Activated naive CD4-positive, alpha-beta T cell (primary cell): ENCODE measurements at places on chromosomes 11 and 22.
A peak's percentile ranks its signal among the peaks of the same experiment; 100 is the strongest.

GRCh38 chr11:89458716-89459115 is 32.5 kb downstream of the NOX4 start:
- DNase-seq = no peak

- DNase-seq = peak; percentile 91
Measured at GRCh38 chr11:2532704-2533586, 88.1 kb downstream of the KCNQ1 start.

GRCh38 chr11:102361086-102362031 is 14.3 kb downstream of the BIRC2 start:
- DNase-seq = no peak

DNA sequence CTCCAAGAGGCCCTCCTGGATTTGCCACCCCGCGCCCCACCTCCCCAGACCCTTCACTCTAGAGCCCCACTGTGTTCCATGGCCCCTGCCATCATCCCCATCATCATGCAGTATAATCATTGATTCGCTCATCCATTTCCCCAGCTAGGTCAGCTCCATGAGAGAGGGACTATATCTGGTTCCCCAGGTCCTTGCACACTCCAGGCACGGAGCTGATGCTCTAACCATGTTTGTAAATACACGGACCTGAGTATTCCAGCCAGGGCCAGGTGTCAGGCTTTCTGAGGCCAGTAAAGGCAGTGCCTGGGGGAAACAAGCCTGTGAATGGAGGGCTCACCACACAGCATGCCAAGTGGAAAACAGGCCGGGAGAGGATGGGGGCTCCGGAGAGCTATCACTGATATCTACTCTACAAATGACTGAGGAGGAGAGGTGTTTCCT is 27.1 kb upstream of the OAF start:
- no peak for DNase-seq

DNA sequence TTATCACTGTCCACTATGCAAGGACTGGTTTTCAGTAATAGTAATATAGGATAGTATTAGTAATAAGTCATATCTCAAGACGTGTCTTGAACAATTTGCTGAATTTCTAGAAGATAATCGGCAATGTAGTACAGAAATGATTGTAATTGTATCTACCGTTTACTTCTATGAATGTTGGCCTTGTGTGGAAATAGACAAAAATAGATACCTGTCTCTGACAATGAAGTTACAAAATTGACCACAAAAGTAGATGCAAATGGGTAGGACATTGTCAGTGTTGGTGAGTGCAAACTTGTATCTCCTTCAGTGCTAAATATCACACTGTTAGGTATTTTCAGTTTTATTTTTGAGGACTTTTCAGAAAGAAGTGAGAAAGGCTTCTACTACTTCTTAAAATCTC is 43.1 kb downstream of the SVIP start:
- no peak for DNase-seq

- DNase-seq = no peak
Measured at GRCh38 chr11:93908689-93909088, 58.3 kb upstream of the VSTM5 start.

DNA sequence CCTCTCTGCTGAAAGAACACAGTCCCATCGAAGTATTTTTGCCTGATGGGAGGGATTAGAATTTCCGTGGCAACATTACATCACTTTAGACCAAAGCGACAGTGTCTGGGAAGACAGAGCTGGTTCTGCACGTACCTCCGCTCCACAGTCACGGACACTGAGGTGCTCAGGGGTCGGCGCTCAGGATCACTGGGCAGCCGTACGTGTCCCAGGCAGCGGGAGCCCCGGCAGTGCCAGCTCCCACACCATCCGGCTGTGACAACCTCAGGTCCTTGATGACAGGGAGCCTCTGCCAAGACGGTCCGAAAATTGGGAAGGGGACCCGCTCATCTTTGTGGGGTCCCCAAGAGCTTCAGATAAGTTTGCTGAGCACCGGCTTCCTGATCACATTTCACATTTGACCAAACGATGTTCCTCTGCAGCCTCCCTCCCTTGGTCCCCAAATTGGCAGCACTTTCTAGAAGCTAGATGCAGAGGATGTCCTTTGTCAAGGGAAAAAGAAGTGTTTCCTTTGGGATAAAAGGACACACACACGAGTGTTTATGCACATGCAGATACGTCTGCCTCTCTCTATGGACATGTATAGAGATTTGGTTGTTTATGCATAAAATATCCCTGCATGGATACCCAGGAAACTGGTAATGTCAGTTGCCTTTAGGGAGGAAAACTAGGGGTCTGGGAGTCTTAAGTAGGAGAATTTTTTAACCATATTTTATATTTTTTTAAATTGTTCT is 61.6 kb upstream of the LINC01488 start:
- no peak for DNase-seq

- DNase-seq = no peak
Measured at GRCh38 chr11:113664069-113664980, 41.8 kb downstream of the TMPRSS5 start.

DNA sequence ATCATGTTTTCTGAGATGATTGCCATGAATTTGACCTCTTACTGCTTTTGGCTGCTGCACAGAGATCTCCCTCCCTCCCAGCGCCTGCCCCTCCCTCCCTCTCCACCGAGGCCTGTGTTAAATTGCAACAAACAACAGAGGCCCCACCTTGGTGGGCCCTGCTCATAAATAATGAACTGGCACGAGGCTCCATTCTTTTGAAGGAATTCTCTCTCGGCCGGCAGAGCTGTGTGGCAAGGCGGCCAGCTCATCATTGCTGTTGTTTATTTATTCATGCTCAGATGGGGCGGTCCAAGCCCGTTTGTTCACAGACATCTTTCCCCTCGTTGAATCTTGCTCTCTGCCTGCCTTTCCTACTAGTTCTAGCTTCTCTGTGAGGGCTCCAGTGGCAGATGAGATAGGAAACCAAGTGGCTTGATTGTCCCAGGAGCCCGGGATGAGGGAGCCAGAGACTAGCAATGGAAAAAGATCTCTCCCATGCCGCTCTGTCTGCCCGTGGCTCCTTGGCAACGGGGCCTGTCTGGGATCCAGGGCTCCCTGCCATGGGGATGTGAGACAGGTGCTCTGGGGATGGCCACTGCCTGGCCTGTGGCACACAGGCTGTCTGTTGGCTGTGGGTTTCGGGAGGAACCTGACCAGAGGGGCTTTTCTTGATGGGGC is 192.6 kb downstream of the DSCAML1 start:
- DNase-seq = no peak

- no peak for DNase-seq
Measured at GRCh38 chr11:42545954-42546353, 765.8 kb upstream of the API5 start.

DNA sequence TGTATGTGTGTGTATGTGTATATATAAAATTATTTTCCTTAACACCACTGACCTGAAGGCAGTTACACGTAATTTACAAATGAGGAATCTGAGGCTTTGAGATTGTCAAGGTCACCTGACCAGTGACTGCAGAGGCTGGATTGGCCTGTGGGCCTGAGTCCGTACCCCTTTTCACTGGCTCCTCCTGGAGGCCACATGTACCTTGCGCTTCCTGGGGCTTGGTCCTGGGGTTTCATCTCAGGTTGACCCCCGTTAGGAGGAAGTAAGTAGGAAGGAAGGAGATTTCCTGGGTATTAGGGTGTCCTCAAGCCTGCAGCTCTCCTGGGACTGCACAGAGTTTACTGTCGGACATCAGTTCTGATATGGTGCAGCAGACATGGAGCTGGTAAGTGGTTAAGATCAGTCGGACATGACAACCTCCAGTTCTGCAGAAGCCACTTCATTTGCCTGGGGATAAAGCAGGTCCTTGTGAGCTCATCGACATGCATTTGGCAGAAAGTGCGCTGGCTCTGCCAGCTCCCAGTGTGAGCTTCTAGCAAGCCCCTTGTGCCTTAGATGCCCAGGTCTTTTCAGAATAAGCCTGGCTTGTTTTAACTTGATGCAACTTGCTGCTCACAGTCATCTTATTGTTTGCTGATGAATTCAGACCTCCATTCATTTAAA is 36.6 kb downstream of the ST3GAL4 start:
- no peak for DNase-seq

GRCh38 chr11:122633219-122633829 is 22.2 kb upstream of the UBASH3B start:
- no peak for DNase-seq

DNA sequence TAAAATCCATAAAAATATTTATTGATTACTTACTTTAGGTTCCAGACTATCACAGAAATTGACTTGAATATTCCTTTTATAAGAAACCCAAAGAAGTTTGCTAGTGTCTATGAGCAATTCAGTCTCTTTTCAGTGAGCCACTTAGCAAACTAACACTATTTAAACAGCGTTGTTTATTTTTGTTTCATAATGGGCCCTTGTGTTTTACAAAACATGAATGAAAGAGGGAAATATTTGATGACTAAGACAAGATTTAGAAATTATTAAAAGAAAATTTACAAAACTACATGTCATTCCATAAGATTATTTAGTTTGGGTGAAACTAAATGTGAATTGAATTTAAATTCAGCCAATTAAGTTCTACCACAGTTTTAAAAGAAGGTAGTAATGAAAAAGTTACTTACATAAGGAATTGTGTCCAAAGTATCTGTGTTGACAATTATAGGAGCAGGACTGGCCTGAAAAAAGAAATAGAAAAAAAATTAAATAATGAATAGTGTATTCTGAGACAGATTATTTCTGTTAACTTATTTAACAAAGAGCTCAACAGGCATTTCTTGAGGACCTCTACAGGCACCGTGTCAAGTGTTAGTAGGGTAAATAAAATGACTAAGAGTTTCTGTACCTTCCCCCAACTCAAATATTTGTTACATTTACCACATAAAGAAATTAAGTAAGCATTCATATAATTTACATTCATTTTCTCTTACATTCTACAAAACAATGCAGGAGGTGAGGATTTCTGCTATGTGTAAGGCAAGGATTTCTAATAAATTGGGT is 964.9 kb upstream of the CCDC90B start:
- no peak for DNase-seq

DNA sequence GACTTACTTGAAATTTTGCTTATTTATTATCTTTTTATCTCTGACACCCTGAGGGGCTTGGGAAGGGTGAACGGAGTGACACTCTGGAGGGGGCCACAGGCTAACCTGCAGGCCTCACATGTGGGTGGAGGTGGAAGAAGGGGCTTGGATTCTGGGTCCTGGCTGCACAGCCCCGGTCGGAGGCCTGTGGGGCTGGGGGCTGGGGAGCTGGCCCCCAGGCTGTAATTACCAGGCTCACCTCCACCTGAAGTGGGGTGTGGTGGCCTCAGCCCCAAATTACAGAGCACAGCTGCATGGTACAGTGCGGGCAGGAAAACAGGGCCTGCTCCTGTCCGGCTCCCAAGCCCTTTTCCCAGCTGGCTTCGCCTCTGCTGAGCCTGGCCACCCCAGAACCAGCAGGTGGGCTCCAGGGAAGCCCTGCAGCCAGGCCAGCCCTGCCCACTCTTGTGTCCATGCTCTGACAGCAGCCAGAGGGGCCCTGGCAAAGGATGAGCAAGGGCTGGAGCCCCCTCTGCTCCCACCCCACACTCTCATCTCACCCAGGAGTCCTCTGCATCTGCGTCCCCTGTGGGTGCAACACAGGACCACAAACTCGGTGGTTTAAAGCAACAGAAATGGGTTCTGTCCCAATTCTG is 48.0 kb downstream of the IGF2 start:
- no peak for DNase-seq

GRCh38 chr11:10379871-10380568 is 75.0 kb upstream of the AMPD3 start:
- DNase-seq = no peak

DNA sequence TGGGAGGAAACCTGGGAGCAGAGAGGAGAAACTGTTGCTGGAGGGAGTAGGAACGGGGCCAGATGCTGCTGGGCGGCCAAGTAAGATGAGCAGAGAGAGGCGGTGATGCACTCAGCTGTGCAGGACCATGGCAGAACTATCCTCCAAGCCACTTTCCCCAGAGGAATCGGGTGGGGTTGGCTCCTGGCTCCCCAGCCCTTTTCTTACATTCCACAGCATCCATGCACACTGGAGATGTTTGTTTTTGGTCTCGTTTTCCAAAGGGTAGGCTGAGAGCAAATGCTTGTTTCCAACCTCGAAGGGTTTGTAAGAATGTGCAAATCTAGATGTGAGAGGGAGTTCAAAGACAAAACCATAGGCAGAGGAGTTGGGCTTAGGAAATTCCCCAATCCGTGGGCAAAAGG is 73.2 kb downstream of the DBX1 start:
- no peak for DNase-seq

GRCh38 chr22:49163258-49163959 is 664.3 kb downstream of the BRD1 start:
- DNase-seq = no peak

- DNase-seq = no peak
Measured at GRCh38 chr11:66101066-66101464, 31.0 kb downstream of the PACS1 start.

GRCh38 chr22:31271026-31271425 is 21.3 kb downstream of the PIK3IP1 start:
- DNase-seq = no peak

DNA sequence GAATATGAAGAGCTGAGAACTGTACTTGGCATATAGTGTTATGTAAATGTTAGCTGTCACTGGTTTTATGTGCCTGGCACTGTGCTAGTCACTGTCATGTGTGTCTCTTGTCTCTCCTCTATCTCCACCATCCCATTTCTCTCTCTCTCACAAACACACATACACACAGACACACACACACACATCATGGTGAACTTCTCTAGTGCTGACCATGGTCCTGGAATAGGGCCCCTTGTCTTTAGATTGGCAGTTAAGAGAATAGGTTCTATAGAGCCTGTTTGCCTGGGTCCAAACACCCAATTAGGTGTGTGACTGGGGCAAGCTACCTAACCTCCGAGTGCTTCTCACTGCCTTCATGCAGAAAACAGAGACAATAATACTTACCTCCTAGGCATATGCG is 109.7 kb upstream of the NARS2 start:
- no peak for DNase-seq

- no peak for DNase-seq
Measured at GRCh38 chr11:133228471-133229329, 303.6 kb downstream of the OPCML start.

GRCh38 chr22:31346733-31347250 is 646 bp upstream of the PATZ1 start:
- DNase-seq = peak; percentile 28

- DNase-seq = no peak
Measured at GRCh38 chr22:45769569-45770210, 98.1 kb downstream of the ATXN10 start.

DNA sequence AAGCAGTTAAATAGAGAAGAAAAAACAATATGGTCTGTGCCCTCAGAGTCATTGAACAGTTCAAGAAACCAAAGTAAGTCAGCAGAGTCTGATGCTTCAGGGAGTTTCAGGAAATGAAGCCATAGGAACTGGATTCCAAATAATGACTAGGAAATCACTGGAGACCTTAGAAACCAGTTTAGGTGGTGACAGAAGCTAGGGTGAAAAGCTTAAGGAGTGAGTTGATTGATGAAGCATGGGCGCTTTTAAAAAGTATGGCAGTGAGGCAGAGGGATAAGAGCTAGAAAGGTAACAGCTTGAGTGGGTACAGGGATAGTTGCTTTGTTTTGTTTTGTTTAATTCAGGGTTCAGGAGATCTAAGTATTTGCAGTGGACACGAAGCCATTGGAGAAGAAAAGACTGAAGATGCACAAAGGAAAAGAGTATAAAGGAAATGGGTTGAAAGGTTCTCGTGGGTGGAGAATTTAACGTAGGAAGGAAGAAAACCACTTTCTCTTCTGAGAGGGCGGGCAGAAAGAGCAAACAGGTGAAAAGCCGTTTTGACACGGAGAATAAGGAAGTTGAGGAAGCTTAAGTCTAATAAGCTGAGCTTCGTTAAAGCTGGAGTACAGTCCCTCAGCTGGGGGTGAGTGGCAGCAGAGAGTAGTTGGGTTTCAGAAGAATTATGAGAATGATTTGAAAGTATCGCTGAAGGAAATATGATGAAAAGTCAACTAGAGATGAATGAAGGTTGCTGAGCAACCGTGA is 14.8 kb downstream of the SGSM3 start:
- DNase-seq = no peak

- DNase-seq = no peak
Measured at GRCh38 chr22:31081963-31082605, 966 bp downstream of the SMTN start.
